ENCODE measurements at places on chromosomes 4 and X.

DNA sequence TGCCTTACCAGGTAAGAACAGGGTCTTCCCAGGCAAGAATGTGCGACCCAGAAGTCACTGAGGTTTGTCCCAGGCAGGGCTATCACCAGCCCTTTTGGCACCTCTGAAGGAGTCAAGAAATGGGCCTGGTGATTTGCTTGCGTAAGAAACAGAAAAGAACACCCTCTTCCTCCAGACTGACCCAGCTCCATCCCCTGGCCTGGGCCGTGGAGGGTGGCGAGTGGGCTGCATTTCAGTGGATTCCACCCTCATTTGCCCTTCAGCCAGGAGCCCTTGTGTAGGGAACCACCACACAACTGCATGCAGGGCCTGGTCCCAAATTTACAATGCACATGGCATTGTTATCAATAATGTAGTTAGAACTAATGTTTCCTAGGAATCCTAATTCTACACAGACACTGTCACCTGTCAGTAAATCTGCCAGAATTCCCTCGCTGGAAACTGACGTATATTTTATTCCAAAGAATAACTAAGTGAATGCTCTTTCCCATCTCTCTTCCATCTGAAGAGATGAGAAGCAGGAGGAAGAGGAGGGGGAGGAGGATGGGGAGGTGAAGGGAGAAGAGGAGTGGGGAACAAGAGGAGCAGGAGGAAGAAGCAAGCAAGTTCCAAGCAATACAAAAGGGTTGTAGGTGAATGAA is 46.6 kb downstream of the TSPAN5 start:
- DNase-seq: no peak

- DNase-seq: peak; percentile 35
Measured at GRCh38 chr4:184267673-184268583, 50.3 kb upstream of the ENPP6 start.

- DNase-seq: no peak
Measured at GRCh38 chr4:166043801-166044200, 170.8 kb downstream of the TLL1 start.

GRCh38 chrX:39475372-39475771 is 622.4 kb downstream of the BCOR start:
- DNase-seq: no peak

DNA sequence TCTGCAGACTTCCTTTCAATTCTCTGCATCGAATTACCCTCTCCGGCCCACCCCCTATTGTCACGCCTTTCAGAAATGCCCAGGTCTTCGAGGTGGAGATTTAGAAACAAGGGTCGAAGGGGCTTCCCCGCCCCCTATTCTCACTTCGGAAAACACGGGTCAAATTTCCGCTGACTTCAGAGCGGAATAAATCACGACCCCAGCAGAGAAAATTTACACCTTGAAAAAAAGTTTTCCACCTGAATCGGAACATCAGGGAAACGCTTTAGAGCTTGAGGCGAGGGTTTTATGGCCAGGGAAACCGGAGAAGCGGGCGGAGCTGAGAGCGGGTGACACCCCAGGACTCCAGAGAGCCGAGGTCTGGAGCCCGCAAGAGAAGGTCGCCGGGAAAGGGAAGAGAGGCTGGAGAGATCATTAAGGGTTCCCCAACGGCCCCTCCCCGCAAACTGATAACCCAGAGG is 1.6 kb downstream of the SHISA3 start:
- DNase-seq: no peak

DNA sequence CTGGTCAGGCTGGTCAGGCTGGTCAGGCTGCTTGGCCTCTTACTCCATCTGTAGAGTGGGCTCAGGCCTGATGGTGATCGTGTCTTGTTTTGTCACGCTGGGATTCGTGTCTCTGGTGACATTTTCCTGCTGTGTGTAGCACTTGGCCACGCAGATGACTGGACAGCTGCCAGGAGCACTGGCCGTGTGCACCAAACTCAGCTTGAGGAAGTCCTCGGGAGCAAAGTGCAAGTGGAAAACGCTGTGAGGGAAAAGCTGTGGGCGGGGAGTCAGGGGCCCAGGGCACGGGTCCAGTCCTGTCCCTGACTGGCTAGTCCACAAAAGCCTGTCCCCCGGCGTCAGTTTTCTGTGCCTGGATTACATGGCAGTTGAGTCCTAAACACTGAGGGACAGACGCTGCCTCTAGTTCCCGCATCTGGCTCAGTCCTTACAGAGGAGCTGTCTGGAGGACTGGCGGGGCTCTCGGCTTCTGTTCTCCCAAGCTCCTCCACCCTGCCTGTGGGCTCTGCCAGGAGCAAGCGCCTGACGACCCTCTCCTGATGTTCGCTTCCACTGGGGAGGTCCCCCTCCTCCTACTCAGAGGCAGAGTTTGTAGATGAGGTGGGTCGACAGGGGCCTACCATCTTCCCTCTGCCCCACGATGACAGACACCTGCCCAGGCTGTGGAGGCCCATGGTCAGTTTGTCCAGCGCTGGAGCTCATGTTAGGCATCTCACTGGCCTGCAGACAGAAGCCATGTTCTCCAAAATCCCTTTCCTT is 35.9 kb upstream of the GRPEL1 start:
- no peak for DNase-seq

GRCh38 chrX:50099331-50099730 is 101.5 kb downstream of the AKAP4 start:
- no peak for DNase-seq

- DNase-seq: no peak
Measured at GRCh38 chr4:14810568-14810967, 191.7 kb upstream of the CPEB2 start.
